ENCODE measurements at places on chromosomes 3 and 15.
A peak's percentile ranks its signal among the peaks of the same experiment; 100 is the strongest.

DNA sequence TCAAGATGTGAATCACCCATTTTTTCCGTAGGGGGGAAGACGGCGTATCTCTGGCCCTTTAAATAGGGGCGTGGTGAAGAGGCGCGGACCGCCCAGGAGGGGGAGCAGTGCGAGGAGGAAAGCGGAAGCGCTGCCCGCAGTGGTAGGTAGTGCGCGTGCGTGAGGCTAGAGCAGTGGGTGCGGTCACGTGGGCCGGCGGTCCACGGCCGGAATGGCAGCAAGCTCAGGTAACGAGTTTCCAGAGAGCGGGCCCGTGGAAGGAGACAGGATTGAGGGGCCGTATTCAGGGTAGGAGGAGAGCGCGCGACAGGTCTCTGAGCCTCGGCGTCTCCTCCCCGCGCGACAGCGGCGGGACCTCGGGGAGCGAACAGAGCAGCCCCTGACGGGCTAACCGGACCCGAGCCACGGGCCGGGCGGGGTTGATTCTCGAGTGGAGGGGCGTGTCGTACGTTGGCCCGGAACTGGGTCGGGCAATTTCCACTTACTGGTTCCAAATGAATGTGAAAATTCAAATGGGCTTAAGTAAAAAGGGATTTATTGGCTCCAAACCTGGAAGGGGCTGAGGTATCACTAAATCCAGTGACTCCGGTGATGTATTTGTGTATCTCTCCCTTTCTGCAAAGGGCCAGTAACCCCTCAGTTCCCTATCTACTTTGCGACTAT, at the start of gene VPS8:
TSS of gene VPS8 (plus strand) at position 168 of the 663 bp plus-strand sequence. CDS start 12,467 bp downstream, outside the sequence.
- peak; percentile 96 for DNase-seq

DNA sequence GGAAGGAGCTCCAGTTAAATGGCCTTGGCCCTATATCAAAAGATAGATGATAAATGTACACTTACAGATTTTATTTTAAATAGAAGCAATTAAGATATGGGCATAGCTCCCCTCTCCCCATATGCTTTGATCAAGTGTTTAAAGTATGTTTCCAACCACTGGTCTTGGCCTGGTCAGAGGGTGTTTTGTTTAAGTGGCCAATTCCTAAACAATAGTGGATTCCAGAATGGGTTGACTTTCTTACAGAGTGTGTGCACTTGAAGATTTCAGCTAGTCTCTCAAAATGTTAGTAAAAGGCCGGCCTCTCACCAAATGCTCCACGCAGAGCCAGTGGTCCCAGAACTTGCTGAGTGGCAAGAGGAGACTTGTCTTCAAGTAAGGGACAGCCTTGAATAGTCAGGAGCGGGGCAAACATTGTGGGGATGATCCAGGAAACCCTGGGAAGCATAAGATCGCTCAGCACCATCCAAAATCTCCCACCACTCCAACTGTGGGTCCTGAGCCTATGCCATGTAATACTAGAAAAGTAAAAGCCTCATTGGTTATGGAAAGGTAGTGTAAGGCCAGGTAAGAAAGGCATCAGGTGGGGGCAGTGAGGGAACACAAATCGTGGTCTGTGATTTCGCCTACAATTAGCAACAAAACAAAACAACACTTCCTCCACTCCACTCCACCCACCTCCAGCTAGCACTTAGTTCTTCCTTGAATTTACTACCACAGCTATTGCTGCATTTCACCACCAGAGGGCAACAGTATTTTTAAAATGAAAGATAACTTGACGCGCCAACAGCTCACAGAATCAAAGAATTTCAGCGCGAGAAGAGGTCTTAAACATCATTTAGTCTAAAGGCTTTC, 4.8 kb downstream of the RARRES1 start:
- peak; percentile 25 for DNase-seq

DNA sequence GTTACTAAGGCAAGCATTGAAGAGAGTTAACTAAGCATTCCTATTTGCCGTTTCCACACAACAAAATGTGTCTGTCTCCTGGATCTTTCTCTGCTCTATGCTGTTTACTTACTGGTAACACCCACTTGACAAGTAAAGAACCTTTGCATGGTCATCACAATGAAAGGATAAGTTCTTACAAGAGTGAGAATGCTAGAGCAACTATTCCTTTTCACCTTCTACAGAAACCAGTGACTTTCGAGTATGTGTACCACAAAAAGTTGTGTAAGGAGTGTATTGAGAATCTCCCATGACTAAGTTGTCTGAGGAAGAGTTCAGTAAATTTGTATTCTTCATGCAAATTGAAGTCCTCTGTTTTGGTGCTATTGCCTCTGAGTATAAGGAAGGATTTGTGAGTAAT, 10.8 kb downstream of the TIPARP start:
- DNase-seq, result no peak

DNA sequence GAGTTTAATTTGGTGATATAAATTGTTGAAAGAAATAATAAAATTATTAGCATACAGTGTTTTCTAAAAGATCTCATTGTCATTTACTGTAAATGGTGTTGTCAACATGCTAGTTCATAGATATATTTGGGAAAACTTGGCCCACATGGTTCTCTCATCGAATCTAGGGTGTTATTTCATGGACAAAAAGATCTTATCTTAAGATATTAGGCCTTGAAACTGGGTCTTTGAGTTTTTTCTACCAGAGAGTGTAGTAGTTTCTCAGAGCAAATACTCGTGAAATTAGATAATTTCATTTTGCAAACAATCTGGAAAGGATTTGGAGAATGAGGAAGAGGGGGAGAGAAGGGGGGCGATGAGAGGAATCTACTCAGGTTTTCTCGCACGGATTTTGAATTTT, 107.9 kb downstream of the MEIS2 start:
- DNase-seq, result no peak

GRCh38 chr3:4986175-4986781, 7.0 kb downstream of the BHLHE40 start:
- DNase-seq, result no peak

DNA sequence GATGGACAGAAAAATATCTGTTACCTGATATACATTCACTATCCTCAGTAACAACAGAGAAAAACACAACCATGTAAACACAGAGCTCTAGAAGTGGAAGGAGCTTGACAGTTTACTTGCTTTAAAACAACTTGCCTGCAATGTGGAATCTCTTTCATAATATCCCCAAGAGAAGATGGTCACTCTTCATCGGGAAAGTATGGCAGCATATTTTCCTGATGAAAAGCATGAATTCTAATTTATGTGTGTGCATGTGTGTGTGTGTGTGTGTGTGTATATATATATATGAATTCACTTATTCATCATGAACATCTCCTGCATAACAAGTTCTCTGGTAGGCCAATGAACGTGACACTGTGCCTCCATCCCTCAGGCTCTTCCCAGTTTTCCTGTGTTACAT, 81.2 kb downstream of the EFL1 start:
- no peak for DNase-seq

GRCh38 chr3:39752019-39752637, 57.3 kb upstream of the MYRIP start:
- no peak for DNase-seq

DNA sequence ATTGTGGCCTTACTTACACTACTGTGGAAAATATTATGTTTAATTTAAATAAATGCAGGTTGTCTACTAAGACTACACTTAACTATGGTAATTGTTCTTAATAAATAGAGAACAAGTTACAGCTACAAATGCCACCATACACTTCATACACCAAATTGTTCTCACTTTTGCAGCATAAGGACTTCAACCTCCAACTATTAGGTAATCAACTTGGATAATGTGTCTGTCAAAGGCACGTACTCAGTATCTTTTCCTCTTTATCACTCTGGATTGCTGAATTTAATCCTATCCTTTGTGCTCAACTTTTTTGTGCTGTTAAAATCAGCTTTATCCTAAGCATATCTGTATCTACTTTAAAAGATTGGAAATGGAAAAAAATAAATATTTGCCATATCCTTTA, 41.6 kb upstream of the TMEM87A start:
- DNase-seq, result no peak

- DNase-seq, result no peak
These were observed 293.6 kb downstream of the OCA2 start for GRCh38 chr15:27805261-27806220.

GRCh38 chr3:112539825-112540650, 21.7 kb downstream of the ATG3 start:
- no peak for DNase-seq

GRCh38 chr15:73599934-73600333, 33.3 kb downstream of the NPTN start:
- no peak for DNase-seq

GRCh38 chr3:111737047-111737705, 121.9 kb upstream of the PHLDB2 start:
- no peak for DNase-seq

- no peak for DNase-seq
These were observed 55.2 kb downstream of the RBPMS2 start for GRCh38 chr15:64720188-64720587.

- DNase-seq, result no peak
These were observed 475.4 kb downstream of the AGBL1 start for GRCh38 chr15:86555098-86555497.

GRCh38 chr3:101870138-101870537, 20.8 kb downstream of the NFKBIZ start:
- DNase-seq, result no peak

GRCh38 chr15:88036154-88036839, 220.2 kb downstream of the NTRK3 start:
- DNase-seq, result no peak

GRCh38 chr3:56956906-56957305, 103.6 kb upstream of the SPATA12 start:
- DNase-seq, result no peak

DNA sequence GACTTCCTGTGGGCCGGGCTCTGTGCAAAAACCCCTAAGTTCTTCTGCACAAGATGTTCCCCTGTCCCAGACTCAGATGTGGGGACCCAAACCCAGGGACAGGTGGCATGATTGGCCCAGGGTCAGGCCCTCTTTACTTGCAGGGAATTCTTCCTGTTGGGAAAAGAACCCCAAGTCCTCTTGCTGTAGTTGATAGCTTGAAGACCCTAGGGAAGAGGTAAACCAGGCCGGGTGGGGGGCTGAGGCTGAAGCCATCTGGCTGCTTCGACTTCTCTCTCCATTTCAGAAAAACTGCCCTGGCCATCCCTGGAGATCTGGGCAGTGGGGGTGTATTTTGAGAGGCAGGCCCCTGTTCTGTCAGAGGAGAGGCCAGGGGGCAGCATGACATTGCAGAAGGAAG, 23.5 kb downstream of the SSUH2 start:
- DNase-seq, result no peak

- DNase-seq, result no peak
These were observed 17.2 kb downstream of the IMPG2 start for GRCh38 chr3:101303089-101303731.
